ENCODE measurements at places on chromosomes 7 and 10.

DNA sequence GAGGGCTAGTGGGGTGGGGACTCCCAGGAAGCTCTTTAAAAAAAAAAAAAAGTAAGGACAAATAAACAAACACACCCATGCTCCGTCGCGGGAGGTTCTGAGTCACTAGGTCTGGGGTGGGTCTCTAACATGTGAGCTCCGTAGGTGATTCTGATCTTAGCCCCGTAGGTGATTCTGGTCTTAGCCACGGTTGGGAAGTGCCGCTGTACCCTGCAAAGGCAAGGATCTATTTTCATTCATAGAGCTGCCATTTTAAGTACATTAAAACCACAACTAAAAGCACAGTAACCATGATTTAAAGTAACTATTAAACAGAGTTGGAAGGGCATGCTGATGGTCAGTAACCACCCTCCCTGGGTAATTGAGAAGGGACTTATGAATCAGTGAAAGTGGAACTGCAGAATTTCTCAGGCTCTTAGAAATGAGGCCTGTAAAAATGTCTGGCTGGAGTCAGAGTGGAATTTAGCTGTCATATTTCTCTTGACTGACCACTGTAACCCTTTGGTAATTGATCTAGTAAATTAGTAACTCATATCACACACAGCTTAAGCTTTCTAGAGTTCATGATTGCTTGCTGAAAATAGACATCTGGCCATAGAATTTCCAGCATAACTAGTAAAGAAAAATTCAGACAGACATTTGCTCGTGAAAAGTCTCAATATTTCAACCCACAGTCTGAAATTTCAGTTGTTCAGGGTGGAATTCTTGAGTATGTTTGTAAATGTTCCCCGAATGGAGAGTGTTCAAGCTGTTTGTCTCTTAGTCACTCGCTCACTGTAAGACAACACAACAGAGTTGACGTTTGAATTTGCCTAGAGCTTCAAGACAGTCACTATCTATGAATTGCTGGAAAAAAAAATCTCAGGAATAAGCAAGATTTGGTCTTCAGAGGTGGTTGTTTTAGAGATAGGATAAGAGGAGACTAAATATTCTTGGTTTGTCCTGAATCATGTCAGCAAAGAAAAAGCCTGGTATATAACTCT is 34.2 kb upstream of the TCF7L2 start:
- no peak for DNase-seq

DNA sequence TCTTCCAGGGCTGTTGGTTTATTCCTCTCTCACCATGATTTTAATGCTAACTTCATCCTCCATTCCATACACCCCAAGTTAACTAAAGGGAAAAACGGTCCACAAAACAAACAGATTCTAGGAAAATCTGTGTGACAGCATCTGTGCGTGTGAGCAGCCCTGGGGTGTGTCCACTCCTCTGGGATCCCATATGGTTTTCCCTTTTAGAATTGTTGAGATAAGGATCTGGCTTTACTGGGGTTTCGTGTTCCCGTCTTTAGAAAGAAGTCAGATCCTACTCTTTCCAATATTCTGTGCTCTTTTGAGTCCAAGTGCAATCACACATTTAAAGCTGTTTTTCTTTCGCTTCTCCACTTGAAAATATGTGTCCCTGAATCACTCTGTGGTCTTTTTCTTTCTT is 257.1 kb downstream of the KLF6 start:
- no peak for DNase-seq

GRCh38 chr10:128924918-128925317 is 542.1 kb upstream of the MGMT start:
- DNase-seq: no peak

- DNase-seq: no peak
Measured at GRCh38 chr10:124306922-124307371, 111.8 kb downstream of the OAT start.

GRCh38 chr10:89115876-89116627 is 91.1 kb downstream of the CH25H start:
- no peak for DNase-seq

GRCh38 chr10:47354165-47354564 is 6.0 kb downstream of the RBP3 start:
- DNase-seq: no peak

DNA sequence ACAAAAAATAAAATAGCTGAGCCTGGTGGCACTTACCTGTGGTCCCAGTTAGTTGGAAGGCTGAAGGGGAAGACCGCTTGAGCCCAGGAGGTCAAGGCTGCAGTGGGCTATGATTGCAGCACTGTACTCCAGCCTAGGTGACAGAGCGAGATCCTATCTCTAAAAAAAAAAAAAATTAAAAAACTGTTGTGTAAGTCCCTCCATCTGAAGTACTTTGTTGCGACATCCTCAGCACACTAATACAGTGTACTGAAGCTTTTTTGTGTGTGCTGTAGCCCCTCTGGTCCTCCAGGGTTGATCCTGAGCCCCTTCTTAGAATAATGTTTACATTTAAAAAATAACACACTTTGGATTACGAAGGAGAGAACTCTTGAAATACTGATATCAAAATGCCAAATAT is 71.3 kb downstream of the PFKFB3 start:
- DNase-seq: no peak

DNA sequence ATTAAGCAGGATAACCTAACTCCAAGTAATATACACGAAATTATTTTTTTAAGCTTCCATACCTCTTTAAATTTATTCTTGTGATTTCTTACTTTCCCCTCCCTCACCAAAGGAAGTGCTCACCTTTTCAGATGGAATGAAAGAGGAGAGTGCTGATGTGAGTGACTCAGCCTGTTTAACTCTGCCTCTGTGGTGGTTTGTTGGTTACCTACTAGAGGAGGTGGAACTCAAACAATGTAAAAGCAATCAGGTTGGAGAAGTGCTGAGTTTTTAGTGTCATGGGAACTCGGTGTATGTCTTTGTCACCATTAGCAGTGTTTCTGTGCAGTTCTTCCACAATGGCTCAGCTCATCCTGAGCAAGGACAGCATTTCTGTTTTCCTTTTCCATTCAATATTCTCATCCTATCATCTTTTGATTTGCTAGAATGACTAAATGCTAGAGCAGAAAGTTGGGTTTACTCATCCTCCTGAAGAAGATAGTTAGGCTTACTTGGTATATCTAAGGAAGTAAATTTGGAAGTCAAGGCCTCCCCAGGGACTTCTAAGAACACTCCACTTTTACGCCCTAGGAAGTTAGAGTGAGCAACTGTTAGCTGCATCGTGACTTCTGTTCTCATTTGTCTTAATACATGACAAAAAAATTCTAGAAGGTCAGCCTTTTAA is 6.0 kb downstream of the ADD3 start:
- DNase-seq: no peak

DNA sequence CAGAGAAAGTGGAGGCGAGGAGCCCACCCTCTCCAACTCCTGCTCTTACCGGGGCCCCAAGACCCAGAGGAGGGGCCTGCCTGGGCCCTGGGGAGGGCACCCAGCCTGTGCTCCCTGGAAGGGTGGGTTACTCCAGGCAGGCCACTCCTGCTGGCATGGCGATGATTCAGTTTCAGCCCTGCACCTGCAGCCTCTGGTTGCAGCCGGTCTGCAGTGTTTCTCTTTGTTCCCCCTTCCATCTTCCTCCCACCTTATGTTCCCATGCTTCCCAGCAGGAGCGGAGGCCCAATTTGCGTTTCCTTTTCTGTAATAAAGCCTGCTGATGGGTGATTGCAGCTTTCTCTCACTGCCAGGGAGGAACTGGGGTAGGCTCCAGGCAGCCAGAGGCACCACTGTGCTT is 53.2 kb upstream of the FAM20C start:
- DNase-seq: no peak

DNA sequence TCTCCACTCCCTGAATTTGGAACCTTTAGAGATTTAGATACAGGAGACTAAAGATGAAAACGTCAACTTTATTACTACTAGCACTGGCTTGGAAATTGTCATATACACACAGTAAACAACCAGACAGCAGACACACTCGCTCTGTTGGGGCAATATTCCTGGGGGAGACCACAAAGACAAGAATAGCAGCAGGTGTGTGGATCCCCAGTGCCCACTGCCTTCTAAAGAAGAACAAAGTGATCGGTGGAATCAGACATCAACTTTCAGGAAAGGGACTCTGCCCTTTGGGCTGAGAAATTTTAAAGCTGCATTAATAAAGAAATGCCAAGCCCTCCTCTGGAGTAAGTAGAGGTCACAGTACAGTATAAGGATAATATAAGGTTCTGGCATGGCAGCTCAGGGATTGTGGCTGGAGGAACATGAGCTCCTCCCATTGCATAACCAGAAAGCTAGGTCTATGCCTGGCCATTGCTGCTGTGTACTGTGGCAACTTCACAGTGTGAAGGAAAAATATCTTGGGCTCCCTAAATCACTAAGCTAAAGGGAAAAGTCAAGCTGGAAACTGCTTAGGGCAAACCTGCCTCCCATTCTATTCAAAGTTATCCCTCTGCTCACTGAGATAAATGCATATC is 57.1 kb upstream of the ANKRD1 start:
- DNase-seq: no peak

DNA sequence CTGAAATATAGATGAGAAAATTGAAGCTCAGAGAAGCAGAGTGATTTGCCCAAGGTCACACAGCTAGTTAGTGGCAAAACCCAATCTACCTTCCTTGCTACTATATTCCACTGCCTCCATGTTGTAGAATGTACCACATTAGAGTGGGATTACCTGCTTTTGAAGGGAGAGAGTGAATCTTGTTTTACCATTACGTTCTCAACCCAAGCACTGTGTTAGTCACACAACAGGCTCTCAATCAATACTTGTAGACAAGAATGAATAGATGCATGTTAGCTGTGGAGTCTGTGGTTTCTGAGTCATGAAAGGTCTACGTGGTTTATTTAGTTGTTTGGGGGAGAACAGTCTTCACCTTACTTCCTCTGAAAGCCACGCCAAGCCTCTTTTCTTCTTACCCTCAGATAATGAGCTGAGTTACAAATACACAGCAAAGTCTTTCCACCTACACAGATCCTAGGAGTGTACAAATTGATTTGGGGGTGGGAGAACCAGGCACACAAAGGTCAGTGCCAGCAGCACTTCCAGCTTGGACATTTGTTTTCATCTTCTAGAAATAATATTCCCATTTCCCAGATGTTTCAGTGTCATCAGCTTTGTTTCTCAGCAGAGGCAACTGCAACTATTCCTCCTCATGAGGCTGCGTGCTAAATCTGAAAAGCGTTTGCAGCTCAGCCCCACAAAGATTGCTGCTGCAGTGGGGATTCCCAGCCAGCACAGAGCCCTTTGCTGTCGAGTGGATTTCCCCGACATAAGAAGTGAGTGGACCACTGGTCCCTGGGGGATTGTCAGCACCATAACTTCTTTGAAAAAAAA is 71.5 kb upstream of the ADO start:
- no peak for DNase-seq

DNA sequence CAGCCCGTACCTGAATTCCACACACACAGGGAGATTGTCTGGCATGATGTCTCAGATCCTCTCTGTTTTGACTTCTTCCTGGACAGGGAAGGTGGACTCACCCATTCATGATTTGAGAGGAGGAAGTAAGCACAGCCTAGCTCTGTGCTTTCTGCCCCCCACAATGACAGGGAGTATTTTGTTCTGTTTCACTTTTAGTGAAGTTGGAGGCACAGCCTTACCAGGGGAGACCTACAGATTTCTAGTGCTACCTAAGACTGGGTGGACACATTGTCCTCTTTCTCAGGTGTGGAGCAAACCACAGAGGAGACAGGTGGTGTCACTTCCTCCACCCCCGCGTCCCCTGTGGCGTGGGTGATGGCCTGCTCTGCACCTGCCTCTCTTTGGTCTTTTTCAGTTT is 408.6 kb upstream of the PFKP start:
- DNase-seq: no peak

GRCh38 chr10:3790858-3791257 is 5.8 kb upstream of the KLF6 start:
- no peak for DNase-seq
